GM04504 (cell line): ENCODE measurements at places on chromosomes 7 and 10.
A peak's percentile ranks its signal among the peaks of the same experiment; 100 is the strongest.

- DNase-seq, result no peak
Measured at GRCh38 chr7:155969192-155969929, 157.1 kb upstream of the SHH start.

- no peak for DNase-seq
Measured at GRCh38 chr7:41824284-41824683, 121.4 kb upstream of the INHBA start.

- no peak for DNase-seq
Measured at GRCh38 chr10:34907743-34908430, 92.8 kb upstream of the PARD3 start.

DNA sequence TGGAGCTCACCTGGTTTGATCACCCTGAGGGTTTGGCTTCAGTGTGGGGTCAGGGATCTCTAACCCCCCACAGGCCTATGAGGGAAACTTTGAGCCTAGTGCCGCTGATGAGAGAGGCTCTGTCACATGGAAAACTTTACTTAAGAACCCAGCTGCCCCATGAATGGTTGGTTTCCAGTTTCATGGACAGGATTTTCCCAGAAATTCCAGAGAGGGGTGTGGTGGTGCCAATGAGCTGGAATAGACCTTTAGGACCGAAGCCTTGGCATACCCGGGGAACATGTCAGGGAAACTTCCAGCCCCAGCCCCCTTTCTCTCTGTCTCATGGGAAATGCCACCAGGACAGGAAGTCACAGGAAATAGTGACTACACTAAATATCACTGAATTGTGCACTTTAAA lies 36.9 kb downstream of the AKR1B1 start:
- DNase-seq, result no peak

- DNase-seq, result no peak
Measured at GRCh38 chr7:158664406-158664805, 40.2 kb downstream of the NCAPG2 start.

GRCh38 chr10:89692416-89692815 lies 9.0 kb upstream of the KIF20B start:
- DNase-seq, result no peak

- DNase-seq, result no peak
Measured at GRCh38 chr10:57830877-57831560, 436.7 kb downstream of the IPMK start.

DNA sequence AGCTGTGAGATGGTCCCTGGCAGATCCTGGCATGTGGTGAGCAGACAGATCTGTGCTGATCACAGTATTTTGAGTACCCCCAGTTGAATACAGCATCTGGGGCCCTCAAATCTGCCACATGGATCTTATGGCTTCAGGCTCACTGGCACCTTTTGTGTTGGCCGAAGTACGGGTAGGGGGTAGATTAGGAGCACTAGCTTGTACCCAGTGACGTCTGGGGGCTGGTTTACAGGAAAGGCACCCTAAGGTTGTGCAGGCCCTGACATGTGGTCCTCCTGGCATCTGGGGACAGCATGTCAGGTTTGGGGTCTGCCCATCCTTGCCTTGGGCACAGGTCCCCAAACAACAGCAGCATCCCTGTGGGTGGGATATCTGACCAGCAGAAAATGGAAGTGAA lies 53.2 kb downstream of the SYPL1 start:
- no peak for DNase-seq

DNA sequence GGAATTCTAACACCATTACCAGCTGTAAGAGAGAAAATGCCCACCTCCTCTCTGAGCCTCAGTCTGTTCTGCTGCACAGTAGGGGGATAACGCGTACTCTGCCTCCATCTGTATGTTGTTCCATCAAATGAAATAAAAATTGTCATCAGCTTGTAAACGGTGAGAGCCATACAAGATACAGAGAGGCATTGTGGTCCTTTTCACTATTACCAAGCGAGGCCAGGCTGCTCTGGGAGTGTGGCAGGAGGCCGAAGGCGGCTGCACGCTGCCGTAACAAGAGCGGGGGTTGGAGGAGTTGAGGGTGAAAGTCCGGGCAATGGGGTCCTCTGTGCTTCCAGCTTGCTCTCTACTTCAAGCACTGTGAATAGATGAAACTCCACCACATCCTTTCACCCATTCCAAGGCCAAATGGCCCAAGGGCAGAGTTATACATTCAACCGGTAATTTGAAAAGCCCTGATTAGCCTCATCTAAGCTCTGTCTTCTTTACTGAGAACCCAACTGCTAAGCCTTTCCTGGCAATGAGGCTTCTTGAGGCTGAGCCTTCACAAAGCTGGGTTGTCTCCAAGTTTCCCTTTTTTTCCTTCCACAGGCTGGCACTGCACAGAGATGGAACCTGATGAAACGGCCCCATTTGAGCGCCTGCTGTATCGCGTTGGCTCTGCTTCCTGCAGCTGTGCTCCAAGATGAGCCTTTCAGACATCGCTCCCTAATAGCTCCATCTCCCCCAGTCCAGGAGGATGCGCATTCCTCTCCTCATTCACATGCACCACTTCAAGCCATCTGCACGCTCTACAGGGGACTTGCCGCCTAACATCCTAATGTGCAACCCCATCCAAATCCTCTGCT lies 47.2 kb downstream of the PYROXD2 start:
- DNase-seq, result no peak

GRCh38 chr7:13279854-13280435 lies 592.5 kb downstream of the ARL4A start:
- no peak for DNase-seq

DNA sequence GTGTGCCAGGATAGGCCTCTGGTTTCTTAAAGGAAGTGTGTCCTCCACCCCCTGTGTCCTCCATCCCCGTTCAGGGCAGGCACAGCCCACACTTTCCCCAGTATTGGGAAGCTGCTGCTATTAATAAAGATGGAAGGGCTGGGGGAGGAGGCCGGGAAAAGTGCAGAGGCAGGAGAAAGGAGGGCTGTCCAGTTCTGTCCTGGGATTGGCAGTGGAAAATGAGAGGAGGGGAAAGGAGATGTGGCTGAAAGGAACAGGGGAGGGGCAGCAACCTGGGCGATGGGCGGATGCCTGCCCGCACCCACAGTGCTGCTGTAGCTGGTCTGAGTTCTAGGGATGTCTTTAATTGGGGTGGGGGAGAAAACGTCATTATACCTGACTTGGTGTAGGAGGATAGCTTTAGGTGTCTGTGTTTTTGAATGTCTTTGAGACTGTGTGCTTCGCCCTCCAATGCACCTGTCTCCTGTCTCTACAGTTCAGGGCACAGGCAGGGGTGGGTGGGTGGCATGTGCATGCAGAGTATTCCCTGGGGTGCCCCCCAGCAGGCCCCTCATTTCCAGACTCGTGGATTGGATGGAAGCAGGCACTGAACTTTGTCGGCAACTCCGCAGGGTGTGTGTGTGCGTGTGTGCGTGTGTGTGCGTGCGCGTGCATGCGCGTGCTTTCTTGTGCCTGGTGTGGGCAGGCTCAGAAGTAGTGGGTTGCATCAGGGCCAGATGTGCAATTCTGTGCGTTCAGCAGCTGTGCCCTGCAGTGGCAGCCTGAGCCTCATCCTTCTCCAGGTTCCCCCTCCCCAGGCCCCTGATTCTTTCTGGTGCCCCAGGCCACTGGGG lies 2.5 kb downstream of the TRIM8 start:
- no peak for DNase-seq

DNA sequence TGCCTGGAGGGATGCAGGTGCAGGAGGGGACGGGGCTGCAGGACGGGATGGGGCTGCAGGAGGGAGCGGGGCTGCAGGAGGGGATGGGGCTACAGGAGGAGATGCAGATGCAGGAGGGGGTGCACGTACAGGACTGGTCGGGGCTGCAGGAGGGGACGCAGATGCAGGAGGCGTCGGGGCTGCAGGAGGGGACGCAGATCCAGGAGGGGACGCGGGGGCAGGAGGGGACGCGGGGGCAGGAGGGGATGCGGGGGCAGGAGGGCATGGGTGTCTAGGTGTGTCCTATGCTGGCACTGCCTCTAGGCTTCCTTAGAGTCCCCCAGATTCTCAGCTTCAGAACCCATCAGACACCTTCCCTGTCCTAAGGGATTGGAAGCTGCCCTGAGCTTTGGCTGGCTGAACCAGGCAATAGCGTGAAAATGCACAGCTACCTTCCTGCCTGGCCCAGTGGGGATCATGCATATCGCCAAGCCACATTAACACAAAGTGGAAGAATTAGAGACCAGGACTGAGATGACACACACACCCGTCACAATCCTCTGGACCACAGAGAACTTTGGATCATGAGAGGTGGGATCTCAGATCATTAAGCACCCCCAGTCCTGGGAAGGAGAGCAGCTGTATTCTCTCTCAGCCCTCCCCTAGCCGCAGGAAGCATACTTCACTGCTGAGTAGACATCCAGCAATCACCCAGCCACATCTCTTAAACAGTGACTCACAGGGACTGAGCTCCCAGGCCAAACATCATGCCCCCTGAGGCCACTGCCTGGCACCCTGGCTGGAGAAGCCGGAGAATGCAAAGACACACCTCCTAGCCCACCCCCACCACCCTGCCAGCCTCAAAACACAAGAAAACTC lies 67.3 kb downstream of the VWA2 start:
- DNase-seq, result peak; percentile 90

DNA sequence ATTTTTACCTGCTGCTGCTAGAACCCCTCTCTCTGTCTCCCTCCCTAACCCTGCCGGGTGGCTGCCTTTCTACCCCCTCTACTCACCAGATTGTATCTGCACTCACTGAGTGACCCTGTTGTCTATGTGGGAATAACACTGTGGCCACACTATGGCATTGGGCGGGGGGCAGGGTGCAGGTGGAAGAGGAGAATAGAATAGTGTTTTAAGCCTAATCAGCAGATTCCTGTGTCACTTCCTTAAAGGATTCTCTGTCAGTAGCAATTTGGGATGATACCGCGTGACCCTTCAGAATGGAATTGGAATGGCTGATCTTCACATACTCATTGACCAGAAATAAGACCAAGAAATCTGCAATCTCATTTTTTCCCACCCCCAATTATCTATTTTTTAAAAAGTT lies 67.1 kb upstream of the ANKRD1 start:
- DNase-seq, result no peak

DNA sequence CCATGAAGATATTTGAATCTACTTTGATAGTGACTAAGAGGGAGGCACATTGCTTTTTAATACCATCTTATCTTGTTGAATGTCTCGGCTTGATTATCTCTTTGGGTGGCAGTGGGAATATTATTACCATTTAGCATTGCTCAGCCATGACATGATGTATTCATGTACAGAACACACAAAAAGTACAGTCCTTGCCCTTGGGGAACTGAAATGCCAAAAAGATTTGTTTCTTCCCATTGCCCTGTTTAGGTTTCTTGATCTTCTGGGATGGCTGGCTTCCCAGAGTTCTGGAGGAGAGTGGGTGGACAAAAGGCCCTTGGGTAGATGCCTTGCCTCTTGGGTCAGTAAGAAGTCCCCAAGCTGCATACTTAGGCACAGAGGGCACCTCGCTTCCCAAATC lies 23.8 kb downstream of the SUFU start:
- no peak for DNase-seq

GRCh38 chr10:114613237-114613979 lies 44.7 kb downstream of the ABLIM1 start:
- DNase-seq, result no peak

- DNase-seq, result no peak
Measured at GRCh38 chr7:70178211-70178610, 579.9 kb downstream of the AUTS2 start.

GRCh38 chr7:93314449-93314848 lies 82.3 kb downstream of the VPS50 start:
- no peak for DNase-seq

GRCh38 chr7:73890555-73891147 lies 29.7 kb downstream of the TMEM270 start:
- DNase-seq, result no peak

DNA sequence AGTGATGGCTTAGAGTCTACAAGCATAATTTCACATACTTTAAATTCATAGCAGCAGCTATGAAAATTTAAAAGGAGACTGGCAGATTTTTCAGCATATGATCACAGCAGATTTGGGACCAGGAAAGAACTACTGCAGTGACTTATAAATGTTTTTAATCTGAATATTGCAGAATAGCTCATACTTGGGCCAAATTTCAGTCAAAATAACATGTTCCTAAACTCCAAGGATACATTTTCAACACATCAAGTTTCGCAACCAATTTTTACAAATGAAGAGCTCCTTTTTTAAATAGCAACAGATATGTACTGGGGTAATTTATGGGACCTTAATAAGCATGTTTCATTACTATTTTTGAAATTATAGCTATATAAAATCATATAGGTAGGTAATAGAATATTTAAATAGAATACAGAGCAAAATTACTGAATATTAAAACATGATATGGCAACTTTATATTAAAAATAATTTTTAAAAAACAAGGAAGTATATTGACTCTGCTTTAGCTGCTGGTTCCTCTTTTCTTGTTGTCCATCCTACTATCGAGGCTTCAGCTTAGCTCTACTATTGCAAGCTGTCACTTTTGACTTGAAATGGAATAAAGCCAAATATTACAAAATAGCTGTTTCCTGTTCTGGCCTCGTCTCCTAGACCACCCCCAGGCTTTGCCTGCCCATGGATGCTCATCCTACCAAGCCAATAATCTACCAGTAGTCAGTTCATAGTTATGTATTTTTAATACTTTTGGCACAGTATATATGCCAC lies 123.1 kb downstream of the NRBF2 start:
- DNase-seq, result no peak

- no peak for DNase-seq
Measured at GRCh38 chr10:102982296-102982695, 64.2 kb downstream of the CNNM2 start.

DNA sequence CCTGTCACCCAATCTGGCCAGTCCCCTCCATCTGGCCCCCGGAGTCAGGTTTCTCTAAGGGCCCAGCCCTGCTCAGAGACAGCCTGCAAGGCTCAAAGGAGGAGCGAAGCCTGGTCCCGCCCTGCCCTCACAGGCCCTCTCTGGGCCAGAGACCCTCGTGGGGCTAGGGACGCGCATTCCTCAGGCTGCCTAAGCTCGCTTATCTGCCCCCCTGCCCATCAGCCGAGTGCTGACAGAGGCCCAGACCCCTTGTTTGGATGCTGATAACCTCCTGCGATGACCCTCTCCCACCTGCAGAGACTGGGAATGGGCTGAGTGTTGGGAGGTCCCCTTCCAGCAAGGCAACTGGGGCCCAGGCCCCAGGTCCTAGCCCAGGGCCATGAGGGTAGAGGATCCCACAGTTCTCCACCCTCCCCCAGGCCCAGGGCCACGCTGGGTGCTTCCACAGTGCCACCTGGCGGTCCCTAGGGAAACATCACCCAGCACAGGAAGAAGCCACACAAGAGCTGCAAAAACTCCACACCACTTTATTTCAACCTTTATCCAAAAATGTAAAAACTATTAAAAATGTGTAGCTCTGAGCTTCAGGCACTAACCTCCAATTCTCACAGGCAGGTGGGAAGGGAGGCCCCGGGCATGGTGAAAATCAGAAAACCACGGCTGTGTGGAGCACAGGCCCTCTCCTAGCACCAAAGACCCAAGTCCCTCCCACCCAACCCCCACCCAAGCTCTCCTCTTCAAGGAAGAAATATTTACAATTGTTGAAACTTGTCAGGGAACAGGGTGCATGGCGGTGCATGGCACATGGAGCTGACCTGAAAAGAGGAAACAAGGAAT lies 2.2 kb downstream of the NPM3 start:
- DNase-seq, result peak; percentile 21

GRCh38 chr7:81064426-81064825 lies 145.6 kb upstream of the SEMA3C start:
- no peak for DNase-seq

GRCh38 chr7:13965077-13965476 lies 24.4 kb downstream of the ETV1 start:
- no peak for DNase-seq
